Stimulated activated CD8-positive, alpha-beta memory T cell treated with anti-CD3 and anti-CD28 coated beads, Interleukin-2, amount 100 ng/mL, for 1 hour (primary cell): ENCODE measurements at places on chromosomes 6 and 20.

DNA sequence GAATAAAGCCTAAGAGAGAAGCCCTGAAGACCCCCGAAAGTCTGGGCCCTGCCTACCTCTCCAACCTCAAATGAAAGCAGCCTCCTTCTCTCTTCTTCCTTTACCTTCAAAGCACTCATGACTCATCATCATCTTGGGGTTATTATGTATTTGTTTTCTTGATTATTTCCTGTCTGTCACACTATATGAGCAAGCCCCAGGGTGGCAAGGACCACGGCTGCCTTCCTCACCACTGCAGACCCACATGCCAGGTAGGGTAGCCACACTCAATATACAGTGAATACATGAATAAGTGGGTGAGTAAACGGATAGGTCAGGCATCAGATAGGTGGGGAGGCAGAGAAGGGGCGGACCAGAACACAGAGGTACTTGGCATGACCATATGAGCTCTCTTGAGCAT lies 8.8 kb downstream of the WFDC3 start:
- DNase-seq: no peak

DNA sequence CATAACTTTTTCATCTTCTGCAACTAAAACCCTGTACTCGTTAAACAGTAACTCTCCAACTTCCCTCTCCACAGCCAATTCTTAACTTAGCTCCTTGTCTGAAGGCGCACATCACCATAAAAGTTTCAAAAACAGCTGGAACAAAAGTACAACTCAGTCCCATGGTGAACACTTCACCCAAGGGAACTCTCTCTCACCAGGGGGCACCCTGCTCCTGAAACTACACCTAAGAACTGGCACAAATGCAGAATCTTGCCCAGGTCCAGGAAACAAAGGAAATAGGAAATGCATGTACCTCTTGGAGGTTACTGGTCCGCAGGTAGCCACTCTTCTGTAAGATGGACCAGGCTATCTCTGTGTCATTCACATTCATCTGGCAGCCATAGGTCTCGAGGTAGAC lies 6.6 kb downstream of the CDK5RAP1 start:
- DNase-seq: no peak

GRCh38 chr20:33601861-33602260 lies 60.3 kb upstream of the C20orf144 start:
- DNase-seq: no peak

DNA sequence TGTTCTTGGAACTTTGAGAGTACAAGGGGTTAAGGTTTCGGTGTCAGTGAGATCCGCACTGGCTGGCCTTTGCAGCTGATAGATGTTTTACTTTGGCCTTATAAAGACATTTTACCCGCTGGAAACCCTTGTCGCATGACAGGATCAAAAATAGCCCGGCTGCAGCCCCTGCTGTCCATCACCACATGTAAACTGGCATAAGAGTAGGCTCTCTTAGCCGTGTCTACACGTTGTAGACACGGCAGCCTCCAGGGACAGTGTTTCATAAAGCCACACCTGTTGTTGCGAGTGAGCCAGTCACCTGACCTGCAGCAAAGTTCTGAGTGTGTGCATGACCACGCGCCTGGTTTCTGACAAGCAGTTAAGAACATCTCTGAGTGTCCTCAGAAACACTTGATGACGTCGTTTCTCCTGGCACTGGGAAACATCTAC lies 8.5 kb downstream of the RBM24 start:
- DNase-seq: no peak

DNA sequence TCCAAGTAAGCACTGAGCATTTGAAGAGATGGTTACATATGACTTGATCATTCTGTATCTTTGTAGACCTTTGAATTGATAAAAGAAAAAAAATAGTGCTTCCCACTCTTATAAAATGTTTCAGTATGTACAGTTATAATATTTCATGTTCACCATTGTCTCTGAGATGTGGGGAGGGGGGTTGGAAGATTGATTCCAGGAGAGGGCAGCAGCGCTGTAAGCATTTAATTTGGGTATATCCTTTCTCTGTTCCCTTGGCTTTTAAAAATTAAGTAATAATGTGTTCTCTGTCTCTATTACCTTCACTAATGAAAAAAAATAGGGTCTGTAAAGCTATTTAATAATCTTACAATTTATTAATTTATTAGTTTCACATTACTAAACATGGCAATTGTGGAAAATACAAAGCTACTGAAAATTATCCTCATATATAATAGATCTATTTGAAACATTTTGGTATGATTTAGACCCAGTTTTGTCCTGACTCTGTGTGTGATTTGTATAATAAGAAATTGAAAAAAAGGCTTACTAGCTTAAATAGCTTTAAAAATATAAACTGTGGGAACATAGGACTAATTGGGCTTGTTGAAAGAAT lies 341.2 kb downstream of the CDKAL1 start:
- DNase-seq: no peak
